ENCODE measurements at places on chromosomes 5 and 9.

DNA sequence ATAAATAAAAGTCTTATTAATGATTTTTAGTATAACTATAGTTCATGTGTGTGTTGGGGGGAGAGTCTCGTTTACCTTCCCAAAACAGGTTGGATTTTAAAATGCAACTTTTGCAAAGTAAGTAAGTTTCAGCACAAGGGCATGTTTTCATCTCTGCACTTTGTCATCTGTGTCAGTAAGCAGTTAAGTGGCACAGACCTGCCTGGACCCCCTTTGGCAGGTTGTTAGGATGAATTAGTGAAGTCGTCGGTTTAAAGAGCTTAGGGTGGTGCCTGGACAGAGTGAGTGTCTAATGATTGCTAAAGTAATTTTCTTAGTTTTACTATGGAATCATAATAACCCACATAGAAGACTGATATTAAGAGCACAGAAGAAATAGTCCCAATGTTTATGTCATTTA lies 74.9 kb downstream of the TRIO start:
- no peak for DNase-seq

GRCh38 chr5:124309241-124309980 lies 437.0 kb downstream of the ZNF608 start:
- DNase-seq: no peak

DNA sequence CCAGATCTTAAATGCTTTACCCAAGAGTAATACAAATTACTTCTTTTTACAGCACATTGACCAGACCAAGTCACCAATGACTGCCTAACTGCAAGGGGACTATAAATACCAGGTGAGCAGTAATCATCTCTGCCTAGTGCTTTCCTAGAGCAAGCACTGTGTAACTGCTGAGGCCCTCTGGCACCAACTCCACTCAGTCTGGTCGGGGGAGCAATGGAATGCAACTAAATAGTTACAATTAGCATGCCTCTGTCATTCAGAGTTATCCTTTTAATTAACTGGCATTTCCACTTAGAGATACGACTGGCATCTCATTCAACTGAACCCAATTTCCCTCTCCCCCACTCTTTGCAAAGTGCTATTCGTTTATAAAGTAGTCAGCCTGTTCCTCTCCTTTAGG lies 1309.1 kb upstream of the DMAC1 start:
- peak; percentile 52 for DNase-seq

- peak; percentile 97 for DNase-seq
Observed at GRCh38 chr5:5351288-5351979, 71.0 kb upstream of the ICE1 start.

GRCh38 chr5:150323092-150323491 lies 20.4 kb upstream of the ARSI start:
- no peak for DNase-seq

- peak; percentile 78 for DNase-seq
Observed at GRCh38 chr9:93060746-93061259, 2.3 kb downstream of the SUSD3 start.

- no peak for DNase-seq
Observed at GRCh38 chr9:94135222-94135621, 51.0 kb downstream of the PTPDC1 start.

- DNase-seq: no peak
Observed at GRCh38 chr9:99986642-99987041, 80.2 kb downstream of the STX17 start.

DNA sequence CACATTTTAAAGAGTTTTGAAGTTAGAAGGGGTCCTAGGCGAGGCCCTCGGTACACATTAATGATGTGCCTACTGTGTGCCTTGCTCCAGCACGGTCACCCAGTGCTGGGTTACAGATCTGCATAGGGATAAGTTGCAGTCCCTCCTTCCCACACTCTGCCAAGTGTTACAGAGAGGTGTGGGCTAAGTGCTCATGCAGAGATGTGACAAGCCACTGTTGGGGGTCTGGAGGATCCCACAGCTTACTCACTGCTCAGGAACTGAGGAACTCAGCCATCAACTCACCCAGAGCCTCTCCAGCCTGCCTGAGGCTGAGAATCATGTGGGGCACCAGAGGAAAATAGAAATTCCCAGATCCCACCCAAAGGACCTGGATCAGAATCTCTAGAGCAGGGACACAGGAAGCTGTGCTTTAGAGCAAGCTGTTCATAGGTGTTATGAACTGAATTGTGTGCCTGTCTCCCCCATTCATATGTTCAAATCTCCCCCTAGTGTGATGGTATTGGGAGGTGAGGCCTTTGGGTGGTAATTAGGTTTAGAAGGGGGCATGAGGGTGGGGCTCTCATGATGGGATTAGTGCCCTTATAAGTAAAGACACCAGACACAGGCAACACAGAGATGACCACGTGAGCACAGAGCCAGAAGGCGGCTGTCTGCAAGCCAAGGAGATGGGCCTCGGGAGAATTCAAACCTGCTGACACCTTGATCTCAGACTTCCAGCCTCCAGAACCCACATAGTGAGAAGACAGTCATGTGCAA lies 164.1 kb downstream of the HSD17B3 start:
- no peak for DNase-seq

DNA sequence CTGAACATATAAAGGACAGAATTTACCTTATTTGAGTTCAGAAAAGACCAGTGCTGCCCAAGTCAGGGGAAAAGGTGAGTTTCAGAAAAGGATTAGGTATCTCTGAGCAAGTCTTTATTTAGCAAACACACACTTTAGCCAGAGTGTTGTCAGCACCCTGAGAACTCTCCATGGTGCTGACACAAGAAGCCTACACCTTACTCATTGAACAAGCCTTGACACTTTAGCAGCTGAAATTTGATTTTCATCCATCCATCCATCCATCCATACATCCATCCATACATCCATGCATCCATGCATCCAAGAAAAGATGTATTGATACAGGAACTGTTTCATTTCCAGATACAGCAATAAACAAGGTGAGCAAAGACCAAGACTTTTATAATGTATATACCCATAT lies 311.2 kb downstream of the TRIM32 start:
- peak; percentile 18 for DNase-seq

DNA sequence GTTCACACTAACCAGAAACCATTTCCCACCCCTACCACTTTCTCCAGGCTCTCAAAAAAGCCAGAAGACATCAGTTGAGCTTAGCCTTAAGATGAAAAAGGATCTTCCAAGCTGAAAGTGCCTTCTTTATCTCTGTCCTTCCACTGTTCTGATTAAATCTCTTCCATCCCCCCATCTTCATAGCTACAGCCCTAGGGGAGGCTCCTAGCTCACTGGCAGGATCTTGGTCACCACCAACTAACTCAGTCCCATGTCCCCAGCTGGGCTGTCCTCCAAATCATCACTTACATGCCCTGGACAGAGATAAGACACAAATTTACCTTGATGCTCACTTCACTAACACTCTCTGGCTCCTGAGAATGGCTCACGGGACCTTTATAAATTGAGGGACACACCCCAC lies 14.3 kb downstream of the LCP2 start:
- no peak for DNase-seq

DNA sequence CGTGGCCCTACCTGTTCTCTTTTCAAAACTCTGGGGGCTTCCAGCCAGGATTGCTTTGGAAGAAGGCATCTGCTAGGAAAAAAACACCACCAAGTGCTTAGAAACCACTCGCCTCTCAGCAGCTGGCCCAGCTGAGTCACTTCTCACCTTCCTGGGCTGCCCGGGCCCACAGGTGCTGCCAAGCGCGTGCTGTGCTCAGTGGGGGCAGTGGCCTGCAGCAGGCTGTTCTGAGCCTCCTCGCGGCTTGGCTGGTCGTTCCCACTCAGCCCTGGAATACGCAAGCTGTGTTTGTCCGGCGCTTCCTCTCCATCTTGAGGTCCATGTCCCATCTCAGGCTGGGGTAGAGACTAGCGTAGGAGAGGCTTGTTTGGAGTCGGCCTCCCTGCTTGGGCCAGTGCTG lies 102.5 kb upstream of the FCN2 start:
- no peak for DNase-seq

DNA sequence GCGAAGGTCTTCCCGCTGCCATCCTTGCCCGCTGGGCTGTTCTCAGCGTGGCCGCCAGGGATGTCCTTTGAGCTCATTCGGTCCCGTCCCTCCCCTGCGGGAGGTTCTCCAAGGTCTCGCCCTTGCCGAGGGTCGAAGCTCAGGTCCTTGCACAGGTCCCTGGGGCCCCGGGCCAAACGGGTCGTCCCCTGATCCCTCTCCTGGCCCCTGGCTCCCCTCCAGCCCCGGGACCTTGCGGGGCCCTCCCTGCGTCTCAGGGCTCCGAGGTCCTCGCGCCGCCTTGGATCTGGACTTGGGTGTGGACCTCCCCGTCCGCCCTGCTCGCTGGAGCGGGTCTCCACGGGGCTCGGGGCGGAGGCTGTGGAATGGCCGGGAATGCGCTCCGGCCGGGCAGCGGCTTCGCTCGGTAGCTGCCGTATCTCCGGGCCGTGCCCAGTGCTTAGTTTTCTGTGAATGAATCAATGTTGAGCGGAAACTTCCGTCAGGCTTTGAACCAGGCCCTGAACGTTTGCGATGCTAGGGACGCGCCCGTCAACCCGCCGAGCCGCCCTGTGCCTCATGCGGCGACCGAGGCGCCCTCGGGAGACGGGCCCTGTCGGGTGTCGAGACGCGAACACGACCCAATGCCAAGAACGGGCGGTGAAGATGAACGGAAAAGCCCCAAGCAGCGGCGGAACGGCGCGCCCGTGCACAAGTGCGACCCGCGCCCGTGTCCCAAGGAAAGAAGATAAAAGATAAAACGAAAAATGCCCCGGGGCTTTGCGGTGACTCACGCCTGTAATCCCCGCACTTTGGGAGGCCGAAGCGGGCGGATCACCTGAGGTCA lies 780 bp downstream of the RNU6ATAC start:
- no peak for DNase-seq

DNA sequence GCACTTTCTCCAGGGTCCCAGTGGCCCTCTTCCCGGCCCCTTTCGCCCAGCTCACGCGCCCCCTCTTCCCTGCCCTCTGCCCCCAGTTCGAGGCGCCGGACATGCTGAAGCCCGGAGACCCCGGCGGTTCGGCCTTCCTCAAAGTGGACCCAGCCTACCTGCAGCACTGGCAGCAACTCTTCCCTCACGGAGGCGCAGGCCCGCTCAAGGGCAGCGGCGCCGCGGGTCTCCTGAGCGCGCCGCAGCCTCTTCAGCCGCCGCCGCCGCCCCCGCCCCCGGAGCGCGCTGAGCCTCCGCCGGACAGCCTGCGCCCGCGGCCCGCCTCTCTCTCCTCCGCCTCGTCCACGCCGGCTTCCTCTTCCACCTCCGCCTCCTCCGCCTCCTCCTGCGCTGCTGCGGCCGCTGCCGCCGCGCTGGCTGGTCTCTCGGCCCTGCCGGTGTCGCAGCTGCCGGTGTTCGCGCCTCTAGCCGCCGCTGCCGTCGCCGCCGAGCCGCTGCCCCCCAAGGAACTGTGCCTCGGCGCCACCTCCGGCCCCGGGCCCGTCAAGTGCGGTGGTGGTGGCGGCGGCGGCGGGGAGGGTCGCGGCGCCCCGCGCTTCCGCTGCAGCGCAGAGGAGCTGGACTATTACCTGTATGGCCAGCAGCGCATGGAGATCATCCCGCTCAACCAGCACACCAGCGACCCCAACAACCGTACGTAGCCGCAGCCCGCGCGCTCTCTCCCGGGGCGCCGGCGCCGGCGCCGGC lies 1.0 kb downstream of the PRDM6 start:
- DNase-seq: no peak

DNA sequence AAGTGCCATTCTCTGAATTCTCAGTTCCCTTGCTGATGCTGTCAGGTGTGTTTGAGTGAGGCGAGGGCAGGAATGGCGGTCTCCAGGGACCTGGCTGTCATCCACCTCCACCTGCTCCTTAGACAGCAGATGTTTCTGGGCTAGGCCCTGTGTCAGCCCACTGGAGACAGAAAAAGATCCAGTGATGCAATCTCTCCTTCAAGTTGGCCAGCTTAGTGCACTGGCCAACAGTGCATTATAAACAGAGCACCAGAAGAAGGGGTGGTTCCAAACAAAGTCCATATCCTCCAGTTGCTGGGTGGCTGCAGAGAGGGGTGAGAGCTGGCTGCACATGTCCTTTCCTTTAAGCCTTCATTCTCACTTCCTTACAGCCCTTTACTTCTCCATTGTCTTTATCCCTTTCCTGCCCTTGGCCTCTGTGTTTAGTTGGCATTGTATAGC lies 26.5 kb downstream of the NANS start:
- no peak for DNase-seq

DNA sequence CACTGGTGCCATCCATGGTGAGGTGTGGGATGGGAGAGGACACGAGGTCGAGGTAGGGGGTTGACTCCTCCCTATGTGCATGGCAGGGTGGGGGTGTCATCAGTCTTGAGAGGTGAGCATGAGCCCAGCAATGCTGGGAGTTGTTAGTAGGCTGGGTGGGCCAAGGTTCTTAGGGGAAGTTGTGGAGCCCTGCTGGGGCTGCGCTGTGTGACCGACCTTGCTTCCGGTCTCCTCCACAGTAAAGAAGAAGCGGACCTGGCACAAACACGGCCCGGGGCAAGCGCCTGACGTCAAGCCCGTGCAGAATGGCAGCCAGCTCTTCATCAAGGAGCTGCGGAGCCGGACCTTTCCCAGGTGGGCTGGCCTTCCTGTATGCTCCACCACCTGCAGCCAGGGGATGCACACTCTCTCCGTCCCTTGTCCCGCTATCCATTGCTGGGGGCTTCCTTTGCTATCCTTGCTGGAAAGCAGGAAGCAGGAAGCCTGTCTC lies 59.8 kb downstream of the PHF2 start:
- DNase-seq: no peak

DNA sequence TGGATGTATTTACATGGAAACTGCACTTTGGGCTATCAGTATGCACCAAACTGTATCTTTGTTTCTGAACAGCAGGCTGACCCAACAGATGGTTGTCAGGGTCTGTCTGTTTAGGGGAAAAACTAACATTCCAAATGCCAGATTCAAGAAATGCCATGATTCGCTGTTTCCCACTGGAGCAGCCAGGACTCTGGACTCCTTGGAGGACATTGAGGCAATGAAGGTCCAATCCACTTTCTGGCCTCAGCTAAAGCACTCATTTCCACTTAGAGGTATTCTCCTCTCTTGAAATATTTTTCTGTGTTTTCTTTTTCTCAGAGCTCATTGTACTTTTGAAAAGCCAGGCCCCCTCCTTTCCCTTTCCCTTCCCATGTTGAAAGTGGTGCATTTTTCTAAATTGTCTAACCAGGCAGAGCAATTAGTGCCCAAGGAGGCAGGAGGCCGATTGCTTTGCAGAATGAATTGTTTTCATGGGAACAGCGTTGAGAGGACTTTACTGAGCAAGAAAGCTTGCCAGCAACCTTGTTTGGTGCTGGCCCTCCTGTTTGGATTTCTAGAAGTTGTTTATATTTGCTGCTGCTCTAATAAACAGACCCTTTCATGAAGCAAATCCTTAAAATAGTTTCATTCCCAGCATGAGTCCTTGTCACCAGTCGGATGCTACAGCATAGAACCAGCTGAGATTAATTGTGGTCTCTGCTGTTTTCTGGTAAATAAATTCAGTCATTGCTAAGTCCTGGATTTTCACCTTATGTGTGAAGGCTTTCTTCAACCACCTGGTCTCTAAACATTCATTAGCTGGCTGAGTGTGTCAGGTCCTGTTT lies 132.8 kb upstream of the TAF11L2 start:
- DNase-seq: no peak

DNA sequence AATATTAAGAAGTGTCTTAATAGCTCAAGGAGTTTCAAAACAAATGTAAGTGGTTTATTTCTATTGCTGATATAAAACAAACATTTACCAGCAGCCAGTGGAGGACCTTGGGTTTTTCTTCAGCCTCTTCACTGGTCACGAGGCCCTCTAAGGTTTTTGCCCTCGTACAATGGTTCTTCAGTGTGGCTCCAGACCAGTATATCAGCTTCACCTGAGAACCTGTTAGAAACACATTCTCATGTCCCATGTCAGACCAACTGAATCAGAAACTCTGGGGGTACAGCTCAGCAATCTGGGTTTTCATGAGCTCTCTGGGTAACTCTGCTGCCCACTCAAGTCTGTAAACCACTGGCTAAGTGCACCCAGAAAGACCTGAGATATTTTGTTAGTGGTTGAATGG lies 12.9 kb downstream of the WWC1 start:
- DNase-seq: no peak
